Activated T-cell treated with anti-CD3 and anti-CD28 coated beads, Interleukin-2, amount 50 U/mL, for 72 hours (primary cell): ENCODE measurements at places on chromosomes 4 and X. TPM values are rescaled to one million over a fixed set of nuclear protein-coding genes. Genes with fewer than 3 reads are reported as not detected.

DNA sequence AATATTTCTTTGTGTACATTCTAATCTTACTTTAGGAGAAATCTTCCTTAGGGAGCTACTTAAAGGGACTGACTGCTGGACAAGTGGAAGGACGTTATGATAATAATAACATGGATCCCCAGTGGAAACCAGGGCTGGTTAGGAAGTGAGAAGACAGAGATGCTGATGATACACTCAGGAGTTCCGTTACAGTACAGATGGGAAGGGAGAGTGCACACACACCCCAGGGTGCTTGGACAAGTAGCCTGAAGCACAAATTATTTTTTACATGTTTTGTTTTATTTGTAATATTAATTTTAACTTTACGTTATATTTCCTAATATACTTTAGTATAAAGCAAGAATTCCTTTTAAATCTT is 84.1 kb downstream of the BMPR1B start:
- H3K27ac ChIP-seq: no peak overlapping the region
- H3K4me3 ChIP-seq: no peak overlapping the region
- DNase-seq: no peak
- no peaks in the 10 kb centered on the region for H3K36me3 ChIP-seq
- H3K27me3 ChIP-seq: no peaks in the 10 kb centered on the region

GRCh38 chr4:90198086-90198847 is 71.1 kb downstream of the CCSER1 start:
- DNase-seq: no peak
- no peaks in the 10 kb centered on the region for H3K27me3 ChIP-seq
- no peaks in the 10 kb centered on the region for H3K4me1 ChIP-seq
- no peak overlapping the region for H3K4me3 ChIP-seq

DNA sequence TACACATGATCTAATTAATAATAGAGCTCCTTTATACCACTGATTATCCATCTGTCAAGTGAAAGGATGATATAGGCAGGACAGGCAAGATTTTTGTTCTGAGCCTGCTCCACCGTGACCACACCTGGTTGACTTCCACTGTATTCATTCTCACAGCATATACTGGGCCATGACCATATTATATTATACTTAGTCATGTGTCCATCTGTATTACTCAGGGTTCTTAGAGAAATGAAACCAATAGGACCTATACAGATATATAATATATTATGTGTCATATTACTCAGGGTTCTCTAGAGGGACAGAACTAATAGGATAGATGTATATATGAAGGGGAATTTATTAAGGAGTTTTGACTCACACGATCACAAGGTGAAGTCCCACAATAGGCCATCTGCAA is 675.1 kb downstream of the GRXCR1 start:
- DNase-seq: no peak
- no peaks in the 10 kb centered on the region for H3K4me1 ChIP-seq
- no peak overlapping the region for H3K27ac ChIP-seq
- H3K27me3 ChIP-seq: no peaks in the 10 kb centered on the region
- H3K36me3 ChIP-seq: no peaks in the 10 kb centered on the region
- H3K4me3 ChIP-seq: no peak overlapping the region

DNA sequence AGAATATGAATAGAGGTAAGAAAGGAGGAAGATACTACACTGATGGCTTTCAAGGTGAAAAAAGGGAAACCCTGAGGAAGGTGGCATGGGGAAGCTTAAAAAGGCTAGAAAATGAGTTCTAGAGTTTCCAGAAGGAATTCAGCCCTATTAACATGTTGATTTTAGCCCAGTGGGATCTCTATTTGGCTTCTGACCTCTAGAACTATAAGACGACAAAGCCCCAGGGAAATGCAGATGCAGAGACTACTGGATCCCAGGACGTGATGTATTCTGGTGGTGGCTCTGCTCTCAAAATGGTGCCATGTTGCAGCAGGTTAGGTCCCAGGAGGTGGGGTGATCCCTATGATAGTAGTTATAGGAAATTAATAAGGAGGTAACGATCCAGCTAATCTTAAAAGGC is 120.4 kb downstream of the TMA16 start:
- DNase-seq: no peak
- H3K36me3 ChIP-seq: no peaks in the 10 kb centered on the region
- H3K4me3 ChIP-seq: no peak overlapping the region
- H3K27me3 ChIP-seq: no peaks in the 10 kb centered on the region
- H3K27ac ChIP-seq: no peak overlapping the region

The CYLC1 gene
- not detected for total RNA-seq

- no peaks in the 10 kb centered on the region for H3K27me3 ChIP-seq
- H3K4me1 ChIP-seq: peaks cover 5% of the 10 kb centered on the region
- H3K36me3 ChIP-seq: peaks cover 7% of the 10 kb centered on the region
- no peak overlapping the region for H3K4me3 ChIP-seq
- no peak overlapping the region for H3K27ac ChIP-seq
These were observed 72.3 kb downstream of the STAG2 start for GRCh38 chrX:124033821-124034220.

DNA sequence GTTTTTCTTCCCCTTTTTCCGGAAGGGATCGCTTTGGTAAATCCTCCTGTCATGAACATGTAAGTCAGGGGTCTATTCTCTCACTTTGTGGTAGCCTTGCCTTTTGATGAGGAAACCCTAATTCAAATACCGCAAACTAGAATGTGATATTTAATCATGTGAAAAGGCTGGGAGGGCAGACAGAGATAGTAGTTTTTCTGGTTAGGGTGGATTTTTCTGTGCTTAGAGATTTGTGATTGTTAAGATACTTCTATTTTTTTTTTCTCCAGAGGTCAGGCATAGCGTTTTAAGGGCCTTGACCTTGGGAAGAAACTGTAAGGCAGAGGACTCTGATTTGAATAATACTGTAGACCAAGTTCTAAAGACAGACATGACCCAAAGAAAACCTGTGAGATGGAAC is 41.8 kb upstream of the PACRGL start:
- H3K36me3 ChIP-seq: no peaks in the 10 kb centered on the region
- no peaks in the 10 kb centered on the region for H3K4me1 ChIP-seq
- no peak overlapping the region for H3K4me3 ChIP-seq
- peaks cover 2% of the 10 kb centered on the region for H3K27me3 ChIP-seq

DNA sequence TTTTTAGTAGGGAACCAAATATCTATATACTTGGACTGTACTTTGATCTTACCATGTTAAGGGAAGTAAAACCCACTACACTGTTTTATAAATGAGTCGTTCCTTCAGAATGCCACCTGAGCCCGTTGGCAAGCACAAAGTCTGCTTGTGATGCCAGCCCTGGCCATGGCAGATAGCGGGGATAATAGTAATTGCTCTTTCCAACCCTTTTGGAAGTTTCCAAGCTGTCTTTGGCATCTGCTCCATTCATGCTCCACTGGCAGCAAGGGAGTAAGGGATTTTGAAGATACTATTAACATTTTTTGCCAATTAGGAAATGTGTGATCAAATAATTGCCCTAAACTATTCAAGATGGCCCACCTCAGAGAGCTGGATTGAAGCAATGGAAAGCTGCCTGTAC is 689.2 kb upstream of the SLIT2 start:
- H3K27me3 ChIP-seq: no peaks in the 10 kb centered on the region
- H3K36me3 ChIP-seq: no peaks in the 10 kb centered on the region
- no peaks in the 10 kb centered on the region for H3K4me1 ChIP-seq
- no peak for DNase-seq

The SCD5 gene
- 1.6 TPM for total RNA-seq

DNA sequence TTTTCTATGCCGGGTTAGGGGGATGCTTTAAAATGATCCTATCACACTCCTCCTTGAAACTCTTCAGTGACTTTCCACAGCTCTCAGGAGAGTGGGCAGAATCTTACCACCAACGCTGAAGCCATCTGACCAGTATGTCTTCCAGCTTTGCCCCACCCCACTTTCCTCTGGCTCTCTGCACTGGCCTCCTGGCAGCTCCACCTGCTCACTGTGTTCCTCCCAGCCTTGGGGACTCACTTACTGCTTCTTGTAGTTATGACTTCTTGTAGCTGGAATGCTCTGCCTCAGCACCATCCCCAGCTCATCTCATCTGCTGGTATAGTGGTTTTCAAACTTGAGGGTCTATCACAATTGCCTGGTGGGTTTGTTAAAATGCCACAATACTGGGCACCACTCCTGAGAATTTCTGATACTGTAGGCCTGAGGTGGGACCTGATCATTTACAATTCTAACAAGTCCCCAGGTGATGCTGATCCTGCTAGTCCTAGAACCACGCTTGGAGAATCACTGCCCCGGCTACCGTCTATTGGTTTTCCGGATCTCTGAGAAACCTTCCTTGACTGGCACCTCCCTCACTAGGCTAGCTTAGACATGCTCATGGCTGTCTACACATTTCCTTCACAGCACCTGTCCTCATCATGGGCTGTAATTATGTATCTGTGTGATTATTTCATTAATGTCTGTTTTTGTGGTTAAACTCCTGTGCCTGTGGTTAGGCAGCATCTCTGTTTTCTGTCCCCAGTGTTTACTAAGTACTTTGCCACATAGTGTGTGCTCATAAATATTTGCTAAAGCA is 152.2 kb downstream of the MGST2 start:
- H3K27me3 ChIP-seq: no peaks in the 10 kb centered on the region
- DNase-seq: no peak
- H3K4me3 ChIP-seq: no peak overlapping the region
- H3K36me3 ChIP-seq: no peaks in the 10 kb centered on the region

- H3K4me3 ChIP-seq: no peak overlapping the region
- H3K4me1 ChIP-seq: no peaks in the 10 kb centered on the region
- H3K27ac ChIP-seq: no peak overlapping the region
- no peaks in the 10 kb centered on the region for H3K36me3 ChIP-seq
- no peak for DNase-seq
These were observed 123.8 kb downstream of the LUZP4 start for GRCh38 chrX:115413246-115413878.

- no peak overlapping the region for H3K4me3 ChIP-seq
- H3K4me1 ChIP-seq: peaks cover 5% of the 10 kb centered on the region
- H3K27ac ChIP-seq: no peak overlapping the region
These were observed 127.9 kb downstream of the CHRDL1 start for GRCh38 chrX:110667706-110668105.

The TSPAN5 gene
- total RNA-seq: 19.6 TPM

The OPN1LW gene
- total RNA-seq: not detected

The MEPE gene
- not detected for total RNA-seq

The RASL11B gene
- total RNA-seq: 0.48 TPM

DNA sequence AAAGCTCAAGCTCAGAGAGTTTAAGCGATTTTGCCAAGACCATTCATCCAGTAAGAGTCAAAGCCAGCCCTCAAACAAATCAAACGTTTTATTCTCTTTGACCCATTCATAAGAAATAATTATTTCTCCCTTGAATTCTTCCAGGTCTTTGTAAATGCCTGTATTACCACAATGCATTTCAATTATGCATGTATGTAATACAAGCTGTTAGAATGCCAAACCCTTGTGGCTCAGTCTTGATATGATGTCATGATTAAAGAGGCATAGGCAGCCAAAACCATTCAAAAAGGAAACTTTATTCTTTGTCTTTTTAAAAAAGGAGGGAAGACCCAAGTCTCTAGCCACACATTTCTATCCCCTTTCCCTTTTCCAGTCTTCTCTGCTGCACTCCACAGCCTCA is 56.5 kb upstream of the PGM2 start:
- no peak overlapping the region for H3K4me3 ChIP-seq
- H3K4me1 ChIP-seq: peaks cover 27% of the 10 kb centered on the region
- no peak overlapping the region for H3K27ac ChIP-seq
- no peaks in the 10 kb centered on the region for H3K36me3 ChIP-seq

DNA sequence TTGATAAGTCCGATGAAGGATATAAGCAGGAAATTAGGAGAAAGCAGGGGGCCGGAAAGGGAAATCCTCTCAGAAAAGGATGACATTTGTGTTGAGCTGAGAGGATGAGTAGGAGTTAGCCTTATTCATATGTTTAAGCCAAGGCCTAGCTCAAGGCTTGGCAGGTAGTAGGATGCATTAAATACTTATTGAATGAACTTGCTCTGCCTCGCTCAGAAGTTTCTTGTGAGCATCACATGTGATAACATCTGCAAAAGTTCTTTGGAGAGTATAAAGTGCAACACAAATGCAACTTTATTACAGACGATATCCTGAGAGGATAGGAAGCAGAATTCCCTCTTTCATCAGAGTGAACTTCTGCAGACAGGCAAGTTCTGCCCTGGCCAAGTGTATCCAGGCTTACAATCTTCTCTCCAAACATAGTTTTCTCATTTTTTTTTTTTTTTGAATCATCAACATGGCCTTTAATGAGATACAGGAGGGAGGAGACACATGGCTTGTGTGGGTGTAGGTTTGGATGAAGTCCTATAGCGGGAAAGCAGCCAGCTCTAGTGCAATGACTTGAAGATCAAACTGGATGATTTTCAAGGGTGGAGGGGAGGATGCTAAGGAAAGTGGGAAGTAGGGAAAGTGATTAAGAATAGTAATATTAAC is 48.1 kb downstream of the LUZP4 start:
- no peaks in the 10 kb centered on the region for H3K4me1 ChIP-seq
- no peaks in the 10 kb centered on the region for H3K36me3 ChIP-seq
- no peak overlapping the region for H3K4me3 ChIP-seq
- H3K27ac ChIP-seq: no peak overlapping the region
- DNase-seq: no peak
- peaks cover 27% of the 10 kb centered on the region for H3K27me3 ChIP-seq

GRCh38 chr4:147578593-147578992 is 38.6 kb upstream of the TMEM184C start:
- no peak for DNase-seq
- no peaks in the 10 kb centered on the region for H3K27me3 ChIP-seq
- H3K36me3 ChIP-seq: no peaks in the 10 kb centered on the region
- no peaks in the 10 kb centered on the region for H3K4me1 ChIP-seq
- H3K27ac ChIP-seq: no peak overlapping the region

DNA sequence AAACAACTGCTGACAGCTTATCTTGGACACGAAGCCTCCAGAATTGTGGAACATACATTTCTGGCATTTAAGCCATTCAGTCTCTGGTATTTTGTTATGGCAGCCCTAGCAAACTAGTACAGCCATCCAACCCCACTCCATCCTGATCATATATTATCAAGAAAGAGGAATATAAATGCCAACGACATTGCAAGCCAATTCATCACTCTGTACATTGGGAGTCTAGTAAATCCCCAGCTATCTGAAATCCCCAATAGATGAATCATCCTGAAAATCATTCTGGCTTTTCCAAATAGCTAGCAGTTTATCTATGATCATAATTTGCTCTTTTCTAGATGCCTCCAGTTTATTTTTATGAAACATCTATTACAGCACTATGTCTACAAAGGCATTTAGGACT is 41.1 kb downstream of the FRMD7 start:
- DNase-seq: no peak
- H3K4me1 ChIP-seq: peaks cover 14% of the 10 kb centered on the region
- H3K36me3 ChIP-seq: no peaks in the 10 kb centered on the region
- no peak overlapping the region for H3K27ac ChIP-seq
- H3K4me3 ChIP-seq: no peak overlapping the region
- peaks cover 60% of the 10 kb centered on the region for H3K27me3 ChIP-seq

The FAM13A gene
- total RNA-seq: 5.9 TPM

- no peak overlapping the region for H3K27ac ChIP-seq
- no peak overlapping the region for H3K4me3 ChIP-seq
- no peaks in the 10 kb centered on the region for H3K36me3 ChIP-seq
- H3K4me1 ChIP-seq: no peaks in the 10 kb centered on the region
These were observed 501.6 kb downstream of the PPARGC1A start for GRCh38 chr4:23388255-23388654.

DNA sequence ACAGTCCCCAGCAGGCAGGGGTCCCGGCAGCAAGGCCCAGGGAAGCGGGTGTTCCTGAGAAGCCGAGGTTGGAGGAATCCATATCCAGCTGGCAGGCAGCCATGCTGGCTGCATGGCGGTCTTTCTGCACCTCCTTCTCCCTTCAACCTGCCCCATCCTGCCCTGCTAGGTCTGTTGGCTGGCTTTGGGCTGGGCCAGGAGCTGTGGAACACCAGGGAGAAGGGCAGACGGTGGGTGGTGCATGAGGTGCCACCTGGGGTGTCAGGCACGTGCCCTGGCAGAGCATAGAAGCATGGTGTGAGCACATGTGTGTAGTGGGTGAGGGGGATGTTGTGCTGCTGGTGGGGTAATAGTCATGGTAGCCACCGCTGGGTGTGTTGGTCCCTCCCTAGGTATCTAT is 150.1 kb downstream of the PJA1 start:
- H3K4me3 ChIP-seq: no peak overlapping the region
- no peak for DNase-seq
- H3K4me1 ChIP-seq: no peaks in the 10 kb centered on the region
- no peak overlapping the region for H3K27ac ChIP-seq
- no peaks in the 10 kb centered on the region for H3K36me3 ChIP-seq
